ENCODE measurements at places on chromosomes 16 and 17.

DNA sequence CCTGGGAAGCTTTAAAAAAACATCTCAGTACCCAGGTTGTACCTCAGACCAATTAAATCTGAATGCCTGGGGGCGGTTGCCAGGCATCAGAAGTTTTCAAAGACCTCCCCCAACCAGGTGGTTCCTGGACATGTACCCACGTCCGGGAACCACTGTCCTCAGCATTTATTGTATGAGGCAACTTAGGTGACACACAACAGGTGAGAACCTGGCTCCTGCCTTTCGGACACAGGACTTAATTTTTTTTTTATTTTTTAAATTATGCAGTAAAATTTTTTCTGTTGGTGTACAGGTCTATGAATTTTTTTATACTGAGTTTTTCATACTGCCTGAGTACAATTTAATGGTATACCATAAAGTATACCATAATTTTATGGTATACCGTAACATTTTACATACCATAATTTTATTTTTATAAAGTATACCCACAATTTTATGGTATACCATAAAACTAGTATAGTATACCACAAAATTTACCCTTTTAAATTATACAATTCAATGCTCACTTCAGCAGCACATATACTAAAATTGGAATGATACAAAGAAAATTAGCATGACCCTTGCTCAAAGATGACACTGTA lies 38.7 kb upstream of the DHX8 start:
- DNase-seq: no peak

DNA sequence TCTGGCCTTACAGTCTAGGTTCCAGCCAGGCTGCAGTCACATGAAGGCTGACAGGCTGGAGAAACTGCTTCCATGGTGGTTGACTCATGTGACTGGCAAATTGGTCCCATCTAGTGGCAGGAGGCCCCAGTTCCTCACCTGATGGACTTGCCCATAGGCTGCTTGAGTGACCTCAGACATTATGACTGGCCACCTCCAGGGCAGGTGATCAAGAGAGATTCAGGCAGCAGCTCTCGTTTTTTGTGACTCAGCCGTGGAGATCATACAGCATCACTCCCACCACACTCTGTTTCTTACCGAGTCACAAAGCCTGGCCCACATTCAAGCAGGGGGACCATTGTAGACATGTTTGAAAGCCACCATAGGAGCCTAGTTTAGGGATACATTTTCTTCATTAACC lies 34.5 kb downstream of the SIAH1 start:
- no peak for DNase-seq

DNA sequence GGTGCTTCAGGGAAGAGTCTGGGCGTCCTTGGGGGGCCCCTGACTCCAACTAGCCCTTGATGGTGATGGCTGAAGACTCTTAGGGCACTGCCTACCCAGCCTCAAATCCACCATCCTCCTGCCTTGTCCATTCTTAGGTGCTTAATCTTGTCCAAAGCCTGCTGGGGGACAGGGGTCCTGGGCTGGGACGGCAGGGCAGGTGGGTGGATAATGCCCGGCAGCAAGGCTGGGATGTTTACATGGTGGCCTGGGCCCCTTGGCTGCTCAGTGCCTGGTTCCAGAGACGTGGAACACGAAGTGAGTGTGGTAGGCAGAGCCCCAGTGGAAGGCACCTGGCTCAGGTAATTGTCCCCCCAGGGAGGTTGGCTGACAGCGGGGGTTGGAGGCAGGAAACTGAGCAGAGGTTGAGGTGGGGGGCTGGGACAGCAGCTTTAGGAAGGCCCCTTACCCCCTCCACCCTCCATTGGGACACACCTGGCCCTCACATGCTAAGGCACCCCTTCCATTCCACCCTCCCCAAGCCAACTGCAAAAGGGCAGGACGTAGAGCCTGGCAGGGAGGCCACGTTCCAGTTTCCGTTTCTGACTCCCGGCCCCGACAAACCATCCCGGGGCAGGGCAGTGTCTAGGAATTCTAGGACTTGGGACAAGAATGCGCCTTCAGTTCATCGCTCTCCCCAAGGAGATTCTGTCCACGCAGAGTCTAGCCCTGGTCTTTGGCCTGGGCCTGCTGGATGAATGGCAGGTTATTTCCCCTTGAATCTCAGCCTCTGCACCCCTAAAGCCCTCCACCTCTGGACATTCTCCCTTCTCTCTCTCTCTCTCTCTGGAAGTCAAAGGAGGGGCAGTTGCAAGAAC lies 1.9 kb downstream of the FOXJ1 start:
- DNase-seq: no peak

DNA sequence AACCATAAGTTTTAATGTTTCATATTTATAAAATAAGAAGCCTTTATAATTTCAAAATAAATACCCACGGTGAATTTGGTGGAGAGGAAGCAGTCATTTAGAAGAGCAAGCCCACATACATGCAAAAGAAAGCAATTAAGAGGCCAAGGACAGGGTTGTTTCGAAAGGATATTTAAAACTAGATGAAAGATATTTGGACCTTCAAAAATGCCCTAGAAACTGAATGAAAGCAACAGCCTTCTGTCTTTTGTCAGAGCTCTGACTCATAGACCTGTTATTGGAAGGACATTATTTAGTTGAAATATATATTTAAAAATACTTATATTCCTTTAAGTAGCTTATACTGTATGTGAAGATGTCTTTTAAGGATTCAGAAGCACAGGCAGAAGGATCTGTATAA lies 8.6 kb upstream of the METTL9 start:
- DNase-seq: no peak

DNA sequence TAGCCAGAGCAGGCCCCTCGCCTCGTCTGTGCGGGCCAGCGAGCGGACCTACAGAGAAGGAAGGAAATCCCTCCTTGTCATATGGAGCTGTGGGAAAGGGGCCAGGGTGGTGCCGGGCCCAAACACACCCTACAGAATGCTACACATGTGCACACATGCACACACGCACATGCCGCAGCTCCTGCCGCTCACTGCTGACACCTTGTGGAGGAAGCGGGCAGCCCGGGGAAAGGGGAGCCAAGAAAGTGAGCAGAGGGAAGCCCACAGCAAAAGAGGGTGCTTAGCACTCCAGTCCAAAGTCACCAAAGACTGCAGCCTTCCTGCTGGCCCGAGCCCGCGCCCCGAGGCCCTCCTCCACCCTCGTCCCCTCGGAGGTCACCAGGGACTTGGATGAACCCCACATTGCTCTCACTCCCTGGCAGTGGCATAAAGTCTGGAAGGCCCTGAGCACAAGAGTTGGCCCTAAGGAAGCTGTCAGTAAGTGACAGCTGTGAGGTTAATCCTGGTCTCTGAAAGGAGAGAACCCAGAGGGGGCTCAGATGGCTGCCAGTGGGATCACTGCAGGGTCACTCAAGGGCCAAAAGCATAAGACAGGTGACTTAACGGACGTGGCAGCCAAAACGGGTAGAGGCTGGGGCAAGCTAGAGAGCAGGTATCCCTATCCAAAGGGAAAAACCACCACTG lies 68.2 kb downstream of the MYO18A start:
- peak; percentile 26 for DNase-seq

DNA sequence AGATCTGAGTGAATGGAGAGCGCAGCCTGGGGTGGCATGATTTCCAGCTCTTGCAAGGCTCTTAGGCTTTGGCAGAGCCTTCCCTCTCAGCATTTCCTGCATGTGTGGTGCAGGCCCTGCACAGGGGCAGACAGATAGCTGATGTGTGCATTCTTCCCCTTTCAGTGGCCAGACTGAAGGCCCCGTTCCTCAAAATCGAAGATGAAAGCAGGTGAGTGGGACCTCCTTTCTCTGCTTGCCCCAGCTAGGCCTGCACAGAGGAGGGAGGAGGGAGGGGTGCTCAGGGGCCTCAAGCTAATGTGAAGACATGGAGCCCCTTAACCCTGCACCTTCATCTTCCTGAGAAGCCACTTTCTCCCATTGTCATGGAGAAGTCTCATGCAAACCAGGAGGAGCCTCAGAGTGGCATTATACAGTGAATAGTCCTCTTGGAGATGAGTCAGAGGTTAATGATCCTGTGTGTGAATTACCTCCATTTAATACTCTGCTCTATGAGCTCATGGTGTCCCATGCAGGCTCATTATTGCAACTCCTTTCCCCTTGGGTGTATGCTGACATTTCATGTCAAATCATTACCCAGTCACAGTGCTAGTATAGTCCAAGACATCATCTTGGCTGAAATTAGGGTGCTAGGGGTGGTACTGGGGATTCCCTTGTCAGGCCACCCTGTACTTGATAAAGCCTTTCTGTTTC lies 20.4 kb upstream of the ADAM11 start:
- peak; percentile 70 for DNase-seq

- DNase-seq: no peak
Observed at GRCh38 chr17:1703063-1703462, 7.1 kb downstream of the TLCD2 start.
